ENCODE measurements at places on chromosomes 7 and 10. TPM values are rescaled to one million over a fixed set of nuclear protein-coding genes. Genes with fewer than 3 reads are reported as not detected.

- DNase-seq = no peak
Measured at GRCh38 chr10:98619446-98619845, 172.7 kb upstream of the HPS1 start.

GRCh38 chr10:111984057-111984456, 199.5 kb downstream of the GPAM start:
- no peak for DNase-seq

- DNase-seq = no peak
Measured at GRCh38 chr7:137628216-137628615, 218.6 kb downstream of the DGKI start.

GRCh38 chr10:7491949-7492659, 81.3 kb upstream of the SFMBT2 start:
- no peak for DNase-seq

GRCh38 chr10:102120142-102120990, at the start of gene LDB1:
Gene LDB1 (minus strand): TSS chr10:102120368. CDS start chr10:102120110, 258 bp downstream.
- DNase-seq = peak; percentile 94

GRCh38 chr10:84613336-84614021, 285.1 kb downstream of the CCSER2 start:
- peak; percentile 31 for DNase-seq

DNA sequence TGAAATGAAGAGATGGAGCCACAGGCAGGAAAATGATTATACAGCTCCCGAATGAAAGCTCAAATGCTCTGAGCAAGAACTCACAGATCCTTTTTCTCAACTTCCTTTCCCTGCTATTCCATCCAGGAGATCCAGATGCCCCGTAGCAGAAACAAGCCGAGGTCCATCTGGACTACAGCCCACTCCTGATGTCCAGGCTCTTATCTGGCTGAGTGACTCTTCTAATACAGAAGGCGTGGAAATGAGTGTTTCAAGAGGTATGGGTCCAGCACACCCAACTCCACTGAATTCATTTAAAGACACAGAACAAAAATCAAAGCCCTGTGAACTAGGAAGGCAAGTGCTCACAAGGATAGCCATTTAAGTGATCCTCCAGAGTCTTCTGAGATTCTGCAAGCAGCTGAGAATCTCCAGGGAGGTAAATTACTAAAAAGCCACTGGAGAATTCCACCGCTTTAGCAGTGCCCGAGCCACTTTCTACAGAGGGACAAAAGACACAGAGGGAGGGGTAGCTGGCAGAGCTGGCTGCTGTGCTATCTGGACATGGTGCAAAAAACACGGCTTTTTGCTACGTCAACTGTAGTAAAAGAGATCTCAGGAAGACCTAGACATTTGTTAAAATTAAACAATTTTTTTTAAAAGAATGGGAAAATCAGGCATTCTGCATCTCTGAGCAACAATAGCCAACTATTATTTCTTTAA, 24.5 kb downstream of the FAM171A1 start:
- DNase-seq = peak; percentile 33

Gene MKI67
- polyA plus RNA-seq = 29.6 TPM

DNA sequence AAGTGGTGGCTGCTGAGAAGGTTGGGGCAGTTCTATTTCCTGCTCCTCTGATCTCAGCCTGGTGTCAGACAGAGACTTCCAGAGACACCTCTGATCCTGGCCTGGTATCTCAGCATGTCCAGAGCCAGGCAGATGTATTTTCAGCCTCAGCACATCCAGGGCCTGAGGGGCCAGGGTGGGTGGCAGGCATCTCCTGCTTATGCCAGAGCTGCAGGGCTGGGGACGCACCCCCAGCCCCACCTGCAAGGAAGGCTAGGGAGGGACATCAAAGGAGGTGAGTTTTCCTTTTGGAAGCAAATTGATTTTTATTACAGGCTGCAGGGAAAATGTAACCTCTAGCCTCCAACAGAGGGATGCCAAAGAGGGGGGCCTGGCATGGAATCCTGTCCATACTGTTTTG, 36.7 kb downstream of the CFAP46 start:
- no peak for DNase-seq

DNA sequence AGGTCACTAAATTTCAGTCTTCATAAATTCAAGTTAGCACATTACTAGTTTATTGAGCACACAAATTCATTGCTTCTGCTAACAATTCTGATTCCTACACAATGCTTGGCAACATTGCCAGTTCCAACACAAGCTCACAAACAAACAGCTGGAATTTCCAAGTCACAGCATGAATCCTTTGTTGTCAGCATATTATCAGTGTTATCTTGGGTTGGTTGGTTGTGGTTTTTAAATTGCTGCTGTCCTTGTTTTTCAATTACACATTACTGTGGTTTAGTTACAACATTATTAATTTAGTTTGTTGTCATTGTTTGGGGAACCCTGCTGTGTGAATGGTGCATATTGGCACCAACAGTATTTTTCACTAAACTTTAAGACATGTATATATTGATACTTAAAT, 86.0 kb upstream of the ARID5B start:
- no peak for DNase-seq

GRCh38 chr7:80150611-80151273, 16.1 kb downstream of the GNAI1 start:
- DNase-seq = no peak

Gene FZD1
- 1.9 TPM for polyA plus RNA-seq
